Right lung (tissue), 10 donors: ENCODE measurements at places on chromosomes 16 and 17. TPM values are rescaled to one million over a fixed set of nuclear protein-coding genes. Genes with fewer than 3 reads are reported as not detected.
A peak's percentile ranks its signal among the peaks of the same experiment; 100 is the strongest.

MSLN gene
- polyA plus RNA-seq: 9.5 TPM

TNFSF13 gene
- polyA plus RNA-seq: 23.2 TPM

IL34 gene
- polyA plus RNA-seq: 0.18 TPM

OTOP2 gene
- not detected for polyA plus RNA-seq

MT3 gene
- not detected for polyA plus RNA-seq

DNA sequence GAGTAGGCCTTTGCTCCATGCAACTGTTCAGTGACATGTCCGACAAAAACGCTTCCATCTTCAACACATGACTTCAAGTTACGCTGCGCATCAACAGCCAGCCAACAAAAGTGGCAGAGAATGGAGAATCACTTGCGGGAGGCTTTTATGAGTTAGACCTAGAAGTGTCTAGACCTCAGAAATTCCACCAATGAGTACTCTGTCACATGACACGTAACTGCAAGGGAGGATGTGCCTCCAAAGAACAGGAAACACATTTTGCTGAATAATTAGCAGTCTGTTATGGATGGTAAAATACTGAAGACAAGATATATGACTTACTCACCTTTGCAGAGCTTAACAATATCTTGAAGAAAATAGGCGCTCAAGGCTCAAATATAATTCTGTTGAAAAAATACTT is 62.1 kb downstream of the MYO1D start:
- DNase-seq: no peak

GRCh38 chr17:61409301-61410112 is 9.9 kb downstream of the TBX2 start:
- DNase-seq: peak; percentile 87

DNA sequence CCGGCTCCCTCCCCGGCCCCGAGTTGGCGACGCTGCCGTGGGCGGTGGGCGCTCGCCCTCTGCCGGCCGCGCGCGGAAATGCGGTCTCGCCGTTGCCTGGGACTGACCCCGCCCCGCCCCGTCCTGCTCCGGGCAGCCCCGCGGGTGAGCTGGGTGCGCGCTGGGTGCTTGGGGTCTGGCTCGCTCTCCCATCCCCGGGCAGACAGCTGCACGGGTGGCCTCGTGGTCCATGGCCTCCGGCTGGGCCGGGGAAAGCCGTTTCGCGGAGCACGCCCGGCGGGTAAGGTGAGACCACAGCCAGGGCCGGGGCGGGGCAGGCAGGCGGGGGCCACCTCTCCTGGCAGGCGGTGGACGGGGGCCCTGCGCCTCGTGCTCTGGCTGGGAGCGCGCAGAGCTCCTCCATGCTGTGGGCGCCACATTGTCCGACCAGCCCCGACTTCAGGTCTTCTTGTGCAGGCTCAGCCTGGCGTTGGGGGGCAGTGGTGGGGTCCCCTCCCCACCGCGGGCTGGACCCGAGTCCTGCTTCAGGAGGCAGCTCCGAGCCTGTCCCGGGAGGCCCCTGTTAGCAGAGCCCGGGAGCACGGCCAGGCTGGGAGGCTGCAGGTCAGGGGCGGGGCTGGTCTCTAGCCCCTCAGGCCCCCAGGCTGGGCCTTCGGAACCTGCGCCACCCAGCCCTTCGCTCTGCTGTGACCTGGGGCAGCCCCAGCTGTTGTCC is 7.0 kb upstream of the C1QTNF8 start:
- DNase-seq: no peak

GRCh38 chr16:1929105-1929504 is 10.9 kb upstream of the HS3ST6 start:
- DNase-seq: no peak

GRCh38 chr16:30084096-30084815 is 7.5 kb downstream of the TBX6 start:
- no peak for DNase-seq

DNA sequence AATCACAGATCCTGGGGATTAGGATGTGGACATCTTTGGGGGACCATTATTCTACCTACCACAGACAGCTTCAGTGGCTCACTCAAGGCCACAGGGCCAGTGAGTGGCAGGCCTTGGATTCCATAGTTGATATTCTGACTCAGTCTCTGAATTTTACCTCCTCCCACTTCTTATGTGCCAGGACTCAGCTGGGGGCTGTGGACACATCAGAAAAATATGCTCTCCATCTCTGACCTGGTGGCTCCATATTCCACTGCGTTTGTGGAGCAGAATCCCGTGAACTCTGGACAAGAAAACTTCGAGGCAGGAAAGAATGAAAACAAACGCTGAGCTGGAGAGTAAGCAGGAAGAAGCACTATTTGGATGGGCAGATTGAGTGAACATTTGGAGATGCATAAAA is 301.8 kb upstream of the MAF start:
- DNase-seq: no peak

GRCh38 chr16:81863630-81864352 is 84.7 kb downstream of the PLCG2 start:
- DNase-seq: no peak

DNA sequence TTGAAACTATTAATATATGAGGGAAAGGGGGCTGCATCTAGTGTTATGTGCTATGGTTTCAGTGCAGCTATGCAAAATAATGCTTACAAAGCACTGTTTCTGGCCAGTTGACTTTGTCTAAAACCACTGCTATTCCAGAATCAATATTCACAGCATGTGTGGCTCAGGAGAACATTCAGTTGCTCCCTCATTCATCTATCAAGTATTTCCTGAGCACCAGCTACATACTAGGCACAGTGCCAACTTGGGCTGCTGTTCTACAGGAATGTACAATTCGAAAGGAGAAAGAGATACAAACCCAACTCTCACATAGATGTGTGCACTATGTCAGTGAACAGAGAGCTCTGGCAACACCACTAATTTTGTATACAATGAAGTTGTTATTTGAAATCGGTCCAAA is 183.0 kb downstream of the PHKB start:
- peak; percentile 9 for DNase-seq

DNA sequence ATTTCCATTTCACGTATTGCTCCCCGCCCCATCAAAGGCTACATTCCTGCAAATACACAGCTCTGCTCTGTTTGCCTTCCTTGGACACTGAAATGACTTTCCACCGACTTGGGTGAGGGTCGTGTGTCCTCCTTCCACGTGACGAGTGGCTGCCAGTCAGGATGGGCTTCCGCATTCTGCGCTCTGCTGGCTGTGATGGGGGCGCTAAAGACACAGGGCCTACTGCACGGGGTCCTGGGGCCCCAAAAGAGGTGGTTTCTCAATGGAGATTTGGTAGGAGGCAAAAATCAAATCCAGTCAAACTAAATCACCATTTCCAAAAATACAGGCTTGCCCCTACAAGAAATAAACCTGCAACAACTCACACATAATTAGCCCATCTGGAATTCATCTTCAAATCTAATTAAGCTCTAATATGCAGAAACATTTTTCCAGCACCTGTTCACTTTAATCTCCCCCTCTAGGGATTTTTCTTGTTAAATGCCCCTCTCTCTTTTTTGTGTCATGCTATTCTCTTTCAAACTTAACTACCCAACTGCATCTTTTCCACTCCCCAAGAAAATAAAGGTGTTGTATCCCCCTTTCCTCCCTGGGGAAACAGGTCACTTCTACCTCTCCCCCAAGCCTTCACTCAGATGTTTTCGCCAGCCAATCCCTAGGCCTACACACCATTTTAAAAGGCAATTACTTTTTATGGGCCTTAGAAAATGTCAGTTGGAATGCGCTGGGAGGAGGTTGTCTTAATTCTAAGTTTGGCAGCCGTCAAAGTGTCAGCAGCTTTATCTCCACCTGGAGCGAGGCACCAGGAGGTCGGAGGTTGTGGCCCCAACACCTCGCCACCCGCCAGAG is 21.9 kb upstream of the FAAP100 start:
- DNase-seq: no peak
